ENCODE measurements at places on chromosomes 11 and 22.
A peak's percentile ranks its signal among the peaks of the same experiment; 100 is the strongest.

DNA sequence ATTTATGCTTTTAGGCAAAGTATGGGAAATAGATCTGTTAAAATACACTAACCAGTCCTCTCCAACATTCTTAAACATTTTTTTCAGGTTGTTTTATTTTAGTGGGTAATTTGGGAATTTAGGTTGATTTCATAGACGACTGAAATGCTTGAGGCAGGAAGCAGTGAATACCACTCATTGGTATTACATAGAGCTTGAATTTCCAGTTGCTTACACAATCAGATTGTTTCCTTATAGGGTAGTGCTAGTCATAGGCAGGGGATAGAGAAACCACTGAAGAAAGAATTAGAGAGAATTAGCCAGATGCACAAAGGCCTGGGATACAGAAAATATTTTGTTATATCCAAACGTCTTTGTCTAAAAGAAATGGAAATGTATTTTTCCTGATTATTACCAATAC is 23.9 kb upstream of the LYVE1 start:
- no peak for DNase-seq

DNA sequence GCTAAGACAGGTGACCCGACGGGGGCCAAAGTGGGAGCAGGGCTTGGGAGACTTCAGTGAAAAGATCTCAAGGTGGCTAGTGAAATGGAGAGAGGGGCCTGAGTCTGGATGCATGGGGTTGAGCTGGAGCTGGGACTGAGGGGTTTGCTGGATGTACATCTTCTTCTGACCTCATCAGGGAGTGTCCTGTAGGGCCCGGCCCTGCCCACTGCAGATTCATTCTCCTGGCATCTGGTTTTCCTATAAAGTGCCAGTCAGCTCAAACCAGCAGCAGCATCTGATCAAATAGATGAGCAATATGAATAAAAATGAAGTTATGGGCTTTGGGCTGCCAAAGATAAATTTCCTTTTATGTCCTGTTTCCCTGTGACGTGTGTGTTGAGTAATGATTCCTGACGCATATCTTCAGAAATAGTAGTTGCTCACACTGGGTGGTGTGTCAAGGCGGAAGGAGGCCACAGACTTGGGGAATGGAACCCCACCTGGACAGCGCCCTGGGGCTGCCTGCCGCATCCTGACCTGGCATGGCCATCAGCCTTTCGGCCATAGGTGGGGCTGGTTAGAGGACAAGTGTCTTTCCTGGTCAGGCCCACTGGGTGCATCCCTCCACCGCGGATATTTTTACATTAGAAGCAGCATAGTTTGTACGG is 135.4 kb downstream of the OSBP2 start:
- DNase-seq: no peak

DNA sequence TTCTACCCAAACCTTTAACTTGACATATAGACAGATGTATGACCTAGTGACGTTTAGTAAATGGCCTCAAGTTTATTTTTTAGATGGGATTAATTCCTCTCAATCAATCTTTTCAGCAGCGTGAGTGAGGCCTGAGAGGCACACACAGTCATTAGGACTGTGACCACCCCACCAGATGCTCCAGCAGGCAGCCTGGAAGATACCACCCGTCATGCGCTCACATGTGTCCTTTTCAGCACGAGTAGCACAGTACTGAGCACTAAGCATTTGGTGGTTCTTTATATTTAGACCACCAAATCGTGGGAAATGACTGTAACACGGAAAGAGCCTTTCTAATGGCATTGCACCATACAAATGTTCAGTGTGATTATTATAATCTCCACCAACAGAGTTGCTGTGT is 354.6 kb upstream of the DDI1 start:
- no peak for DNase-seq

- DNase-seq: no peak
Observed at GRCh38 chr11:134312807-134313206, 19.0 kb upstream of the GLB1L2 start.

- no peak for DNase-seq
Observed at GRCh38 chr11:67654225-67654624, 3.7 kb upstream of the ACY3 start.

- no peak for DNase-seq
Observed at GRCh38 chr11:557328-558132, 3.0 kb downstream of the LMNTD2 start.

DNA sequence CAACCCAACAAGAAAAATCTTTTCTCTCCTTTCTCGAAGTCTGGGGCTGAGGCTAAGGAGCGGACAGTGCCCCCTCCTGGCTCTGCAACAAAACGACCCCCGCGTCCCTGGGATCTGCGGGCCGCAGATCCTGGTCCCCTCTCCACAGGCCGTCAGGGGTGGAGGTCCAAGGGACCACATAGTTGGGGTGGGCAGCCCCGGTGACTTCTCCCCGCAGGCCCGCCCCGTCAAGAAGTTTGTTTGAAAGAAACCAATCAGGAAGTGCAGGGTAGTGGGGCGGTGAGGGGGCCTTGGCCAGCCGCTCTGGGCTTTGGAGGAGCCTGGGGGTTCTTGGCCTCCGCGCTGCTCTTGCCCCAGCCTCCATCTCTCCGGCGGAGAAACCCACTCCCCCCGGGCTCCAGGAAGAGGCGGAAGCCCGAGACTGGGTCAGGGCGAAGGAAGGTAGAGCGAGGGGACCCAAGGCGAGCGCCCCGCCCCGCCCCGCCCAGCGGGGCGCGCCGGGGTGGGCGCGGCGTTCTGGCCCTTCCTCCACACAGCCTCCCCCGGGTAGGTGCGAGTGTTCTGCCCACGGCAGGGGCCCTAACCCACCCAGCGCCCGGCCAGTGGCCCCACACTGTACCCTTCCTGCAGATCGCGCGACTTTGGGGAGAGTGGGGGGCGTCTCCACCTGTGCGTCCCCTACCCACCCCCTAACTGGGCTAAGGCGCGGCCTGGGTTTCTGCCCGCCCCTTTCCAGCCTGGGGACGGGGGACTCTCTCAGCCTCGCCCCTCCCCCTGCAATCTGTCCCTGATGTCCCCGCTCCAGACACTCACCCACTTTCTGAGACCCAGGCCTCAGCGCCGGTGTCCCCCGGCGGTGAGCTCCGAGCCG is 1.3 kb downstream of the TP53I11 start:
- no peak for DNase-seq

DNA sequence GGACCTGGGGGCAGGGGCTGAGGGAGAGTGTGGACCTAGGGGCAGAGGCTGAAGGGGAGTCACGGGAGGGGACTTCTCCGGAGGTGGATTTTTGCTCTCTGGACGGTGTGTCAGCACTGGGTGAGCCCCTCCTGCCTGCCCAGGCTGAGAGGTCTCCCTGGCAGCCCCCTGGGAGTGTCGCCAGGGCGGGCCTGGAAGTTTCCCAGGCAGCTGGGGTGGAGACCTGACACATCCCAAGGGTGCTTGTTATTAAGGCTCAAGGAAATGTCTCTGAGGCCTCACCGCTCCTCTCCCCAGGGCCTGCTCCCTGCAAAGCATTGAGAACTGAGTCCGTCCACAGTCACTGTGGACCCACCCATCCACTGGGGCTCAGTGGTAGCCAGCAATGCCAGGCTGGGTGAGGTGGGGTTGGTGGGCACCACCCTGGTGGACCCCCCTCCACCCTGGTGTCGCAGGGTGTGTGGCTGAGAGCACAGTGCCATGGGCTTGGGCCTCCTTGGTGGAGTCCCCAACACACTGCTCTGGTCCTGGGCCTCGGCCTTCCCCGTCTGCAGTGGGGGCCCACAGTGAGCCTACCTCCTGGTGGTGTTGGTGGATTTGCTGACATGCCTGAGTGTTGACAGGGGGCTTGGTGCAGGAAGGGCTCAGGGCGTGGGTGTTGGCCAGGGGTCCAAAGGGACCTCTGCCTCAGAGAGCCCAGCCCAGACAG is 2.5 kb downstream of the CD81 start:
- DNase-seq: no peak

- DNase-seq: no peak
Observed at GRCh38 chr11:94725097-94725496, 43.1 kb upstream of the AMOTL1 start.

GRCh38 chr11:75429902-75430713 is 2.9 kb downstream of the KLHL35 start:
- DNase-seq: peak; percentile 72

GRCh38 chr11:58061813-58062212 is 31.1 kb downstream of the OR6Q1 start:
- no peak for DNase-seq

DNA sequence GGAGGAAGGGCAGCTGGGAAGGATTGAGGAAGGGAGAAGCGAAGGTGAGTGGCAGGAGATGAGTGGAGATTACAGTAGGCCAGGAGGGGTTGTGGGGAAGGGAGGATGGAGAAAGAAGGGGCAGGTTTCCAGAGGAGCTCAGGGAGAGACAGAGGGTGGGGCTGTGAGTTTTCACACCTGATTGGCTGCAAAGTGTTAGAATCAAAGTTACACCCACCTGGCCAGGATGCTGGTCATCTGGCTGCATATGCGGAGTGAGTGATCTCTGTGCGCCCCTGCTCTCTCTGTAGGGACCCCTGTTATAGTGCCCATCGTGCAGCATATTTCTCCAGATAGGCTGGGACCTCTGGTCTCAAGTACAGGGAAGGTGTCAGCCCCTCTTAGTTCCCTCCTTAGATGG is 18.3 kb downstream of the AMPD3 start:
- DNase-seq: no peak

GRCh38 chr11:121965330-121965729 is 150.7 kb downstream of the BLID start:
- DNase-seq: no peak

GRCh38 chr11:63686926-63687325 is 5.6 kb downstream of the RTN3 start:
- no peak for DNase-seq

DNA sequence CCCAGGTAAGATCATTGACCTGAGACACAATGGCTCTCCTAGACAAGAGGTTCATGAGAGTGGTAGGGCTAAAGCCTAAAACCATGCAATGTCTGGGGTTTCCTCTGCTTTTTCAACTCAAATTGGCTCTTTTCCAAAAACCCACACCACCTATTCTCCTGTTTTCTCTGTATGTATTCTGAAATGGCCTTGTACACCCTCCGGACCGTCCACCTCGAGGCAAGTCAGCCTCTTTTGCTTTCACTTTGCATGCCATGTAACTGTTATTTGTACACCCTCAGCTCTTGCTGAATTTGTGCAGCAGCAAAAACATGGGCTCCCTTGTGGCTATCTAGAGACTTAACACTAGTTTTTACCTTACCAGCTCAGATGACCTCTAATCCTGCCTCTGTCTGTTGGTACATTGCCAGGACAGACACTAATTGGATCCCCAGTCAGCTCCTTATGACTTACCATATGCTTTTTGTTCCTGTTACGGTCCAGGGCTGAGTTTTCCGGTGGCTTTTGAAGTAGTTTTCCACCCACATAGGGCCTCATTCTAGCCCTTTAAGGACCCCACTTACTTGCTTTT is 288.0 kb downstream of the SBF2 start:
- DNase-seq: no peak

DNA sequence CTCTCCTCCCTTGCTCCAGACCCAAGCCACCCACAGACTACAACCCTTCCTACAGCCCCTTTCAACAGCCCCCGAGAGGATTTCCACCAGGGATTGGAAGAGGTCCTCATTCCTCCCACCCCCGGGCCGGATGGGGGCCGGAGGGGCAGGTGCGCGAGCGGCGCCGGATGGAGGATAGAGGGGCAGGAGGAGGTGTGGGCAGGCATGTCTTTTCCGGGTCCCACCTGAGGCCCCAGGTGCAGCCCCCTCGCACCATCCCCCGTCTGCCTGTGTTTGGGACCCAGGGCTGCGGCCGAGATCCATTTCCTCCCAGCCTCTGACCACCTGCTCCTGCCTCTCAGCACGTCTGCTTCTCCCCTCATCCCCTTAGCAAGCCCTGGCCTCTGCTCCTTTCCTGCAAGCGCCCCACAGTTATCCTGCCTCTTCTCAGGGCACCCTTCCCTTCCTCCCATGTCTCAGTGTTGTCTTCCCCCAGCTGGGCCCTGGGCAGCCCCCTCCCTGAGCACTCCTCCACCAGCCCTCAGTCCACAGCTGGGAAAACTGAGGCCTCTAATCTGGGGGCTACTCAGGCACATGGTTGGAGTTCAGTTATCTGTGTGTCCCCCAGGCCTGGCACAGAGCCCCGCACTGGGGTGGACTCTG is 19.3 kb upstream of the CBX7 start:
- DNase-seq: no peak

GRCh38 chr11:100863080-100863581 is 176.0 kb downstream of the ARHGAP42 start:
- peak; percentile 93 for DNase-seq

GRCh38 chr11:122813176-122813893 is 25.0 kb upstream of the CRTAM start:
- DNase-seq: no peak

DNA sequence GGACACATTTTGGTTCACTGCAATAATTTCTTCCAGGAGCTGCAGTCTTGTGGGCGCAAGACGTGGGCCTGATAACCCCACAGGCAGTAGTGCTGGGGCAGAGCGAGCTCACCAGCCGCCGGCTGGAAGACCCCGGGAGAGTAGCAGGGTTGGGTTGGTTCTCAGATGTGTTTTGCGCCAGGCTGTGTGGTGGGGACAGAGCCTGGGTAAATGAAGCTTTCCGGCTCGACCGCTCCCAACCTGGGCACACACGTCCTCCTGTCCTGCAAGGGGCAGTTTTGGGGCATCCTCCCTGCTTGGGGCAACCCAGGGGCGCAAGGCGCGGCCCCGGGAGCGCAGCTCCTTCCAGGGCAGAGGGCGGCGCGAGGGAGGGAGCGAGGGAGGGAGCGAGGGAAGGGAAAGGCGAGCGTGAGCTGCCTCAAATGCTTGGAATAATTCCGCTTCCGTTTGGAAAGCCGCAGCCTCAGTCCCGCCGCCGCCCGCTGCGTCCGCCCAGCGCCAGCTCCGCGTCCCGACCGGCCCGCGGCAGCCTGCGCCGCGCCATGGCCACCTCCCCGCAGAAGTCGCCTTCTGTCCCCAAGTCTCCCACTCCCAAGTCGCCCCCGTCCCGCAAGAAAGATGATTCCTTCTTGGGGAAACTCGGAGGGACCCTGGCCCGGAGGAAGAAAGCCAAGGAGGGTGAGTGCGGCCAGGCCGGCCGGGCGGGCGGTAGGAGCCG is at the start of gene PARVA:
TSS of gene PARVA (plus strand) at position 466 of the 718 bp plus-strand sequence. CDS start at position 543, 77 bp downstream.
- no peak for DNase-seq

DNA sequence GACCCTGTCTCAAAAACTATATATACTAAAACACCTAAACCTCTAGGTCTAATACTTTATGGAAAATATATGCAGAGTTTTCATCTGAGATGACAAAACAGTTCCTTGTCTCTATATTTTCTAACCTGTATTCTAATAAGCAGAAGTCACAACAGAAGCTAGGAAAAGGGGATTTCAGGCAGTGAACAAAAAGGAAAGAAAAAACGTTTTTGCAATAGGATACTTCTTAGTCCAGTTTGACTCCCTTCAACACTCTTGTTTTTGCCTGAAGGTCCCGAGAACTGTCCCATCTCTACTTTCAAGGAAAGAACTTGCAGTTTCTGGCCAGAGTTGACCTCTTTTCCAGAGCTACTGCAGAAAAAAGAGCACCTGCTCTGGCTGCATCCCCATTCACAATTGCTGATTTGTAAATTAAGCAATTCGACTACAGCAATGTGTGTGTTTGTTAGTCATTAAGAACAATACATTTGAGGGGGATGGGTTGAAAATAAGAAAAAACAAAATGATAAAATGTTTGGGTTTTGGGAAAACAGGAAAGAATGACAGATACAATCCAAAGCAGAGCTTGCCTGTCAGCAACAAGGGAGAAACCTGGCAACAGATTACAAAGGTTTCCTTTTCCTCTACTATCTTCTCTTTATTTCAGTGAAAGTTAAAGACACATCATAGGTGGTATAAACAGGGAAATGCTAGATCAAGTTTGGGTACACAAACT is 160.0 kb downstream of the FCHSD2 start:
- no peak for DNase-seq

- DNase-seq: no peak
Observed at GRCh38 chr11:120305286-120305685, 19.8 kb upstream of the TLCD5 start.

All from hematopoietic multipotent progenitor cell treated with erythropoietin and hydrocortisone succinate and interleukin-3 and kit ligand, for 15 days (in vitro differentiated cells).